CD4-positive, alpha-beta T cell treated with Interleukin-17A for 1 hour (primary cell): ENCODE measurements at places on chromosomes 2 and 18.

- DNase-seq, result no peak
Measured at GRCh38 chr2:48365476-48365875, 164.5 kb upstream of the STON1 start.

- DNase-seq, result no peak
Measured at GRCh38 chr2:214077727-214078126, 333.1 kb upstream of the VWC2L start.

DNA sequence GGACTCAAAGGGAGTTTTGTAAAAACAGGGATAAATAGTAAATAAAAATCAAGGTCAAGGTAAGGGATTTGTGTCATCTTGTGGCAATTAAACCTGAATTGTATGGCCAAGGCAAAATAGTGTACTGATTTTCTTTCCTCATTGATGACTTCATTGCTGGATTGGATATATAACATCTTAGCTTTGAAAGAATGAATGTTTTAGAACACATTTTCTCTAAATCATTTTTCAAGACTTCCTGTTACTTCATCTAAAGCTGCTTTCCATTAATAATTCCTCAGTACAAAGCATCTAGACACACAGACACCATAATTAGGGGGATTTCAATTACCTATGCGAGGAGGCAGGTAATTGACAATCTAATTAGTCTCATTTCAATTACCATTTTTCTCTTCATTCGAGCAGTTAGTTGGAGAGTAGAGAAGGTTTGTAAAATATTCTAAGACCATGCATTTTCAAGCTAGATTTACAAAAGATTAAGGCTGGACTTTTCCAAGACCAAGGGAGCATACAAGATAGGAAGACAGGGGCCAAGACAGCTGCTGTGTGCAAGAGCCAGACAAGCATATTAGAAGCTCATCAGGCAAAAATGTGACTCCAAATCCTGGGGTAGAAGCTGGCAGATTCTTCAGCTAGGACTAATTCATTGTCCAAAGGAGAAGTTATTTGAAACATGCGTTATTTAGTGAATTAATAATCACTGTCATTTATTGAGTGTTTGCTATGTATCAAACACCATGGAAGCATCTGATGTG is 253.6 kb downstream of the EPHA4 start:
- no peak for DNase-seq

- no peak for DNase-seq
Measured at GRCh38 chr2:241935314-241935713, 65.8 kb downstream of the RTP5 start.

DNA sequence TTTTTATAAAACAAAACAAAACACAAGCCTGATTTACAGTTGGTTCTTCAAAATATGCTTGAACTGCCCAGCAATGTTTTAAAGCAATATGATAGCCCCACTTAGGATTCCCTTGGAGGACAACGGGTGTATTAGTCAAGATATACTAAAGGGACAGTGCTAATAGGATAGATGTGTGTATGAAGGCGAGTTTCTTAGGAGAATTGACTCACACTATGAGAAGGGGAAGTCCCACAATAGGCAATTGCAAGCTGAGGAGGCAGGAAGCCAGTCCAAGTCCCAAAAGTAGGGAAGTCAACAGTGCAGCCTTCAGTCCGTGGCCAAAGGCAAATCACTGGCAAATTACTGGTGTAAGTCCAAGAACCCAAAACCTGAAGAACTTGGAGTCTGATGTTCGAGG is 167.9 kb downstream of the CBLN2 start:
- DNase-seq, result no peak

DNA sequence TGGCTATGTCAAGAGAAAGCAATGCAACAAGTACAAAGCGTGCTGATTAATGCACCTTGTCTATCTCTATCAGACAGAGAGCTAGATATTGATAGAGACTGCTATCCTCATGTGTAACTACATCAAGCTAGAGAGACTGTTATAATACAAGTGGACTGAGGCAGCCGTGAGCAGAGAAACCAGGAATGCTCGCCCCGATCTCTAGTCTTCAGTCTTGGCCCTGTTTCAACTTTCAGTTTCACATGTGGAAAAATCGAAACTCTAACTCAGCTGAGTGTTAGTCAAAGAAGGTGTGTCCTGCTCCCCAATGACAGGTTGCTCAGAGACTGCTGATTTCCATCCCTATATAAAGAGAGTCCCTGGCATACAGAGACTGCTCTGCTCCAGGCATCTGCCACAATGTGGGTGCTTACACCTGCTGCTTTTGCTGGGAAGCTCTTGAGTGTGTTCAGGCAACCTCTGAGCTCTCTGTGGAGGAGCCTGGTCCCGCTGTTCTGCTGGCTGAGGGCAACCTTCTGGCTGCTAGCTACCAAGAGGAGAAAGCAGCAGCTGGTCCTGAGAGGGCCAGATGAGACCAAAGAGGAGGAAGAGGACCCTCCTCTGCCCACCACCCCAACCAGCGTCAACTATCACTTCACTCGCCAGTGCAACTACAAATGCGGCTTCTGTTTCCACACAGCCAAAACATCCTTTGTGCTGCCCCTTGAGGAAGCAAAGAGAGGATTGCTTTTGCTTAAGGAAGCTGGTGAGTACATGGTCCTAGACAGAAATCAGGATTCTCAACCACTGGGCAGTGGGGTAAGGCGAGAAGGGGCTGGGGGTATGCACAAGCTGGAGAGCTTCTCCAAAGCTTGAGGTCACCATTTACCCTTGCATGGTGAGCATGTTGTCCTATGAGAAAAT is at the start of gene RSAD2:
TSS of gene RSAD2 (plus strand) at position 376 of the 903 bp plus-strand sequence. CDS start at position 400, 24 bp downstream.
- peak; percentile 64 for DNase-seq

GRCh38 chr18:46152436-46152807 is 48.2 kb downstream of the HAUS1 start:
- no peak for DNase-seq

GRCh38 chr2:188201639-188202038 is 90.0 kb upstream of the GULP1 start:
- no peak for DNase-seq

- no peak for DNase-seq
Measured at GRCh38 chr2:160205505-160205904, 5.4 kb upstream of the ITGB6 start.
